Suppressor macrophage (primary cell): ENCODE measurements at places on chromosomes 16 and 17.

DNA sequence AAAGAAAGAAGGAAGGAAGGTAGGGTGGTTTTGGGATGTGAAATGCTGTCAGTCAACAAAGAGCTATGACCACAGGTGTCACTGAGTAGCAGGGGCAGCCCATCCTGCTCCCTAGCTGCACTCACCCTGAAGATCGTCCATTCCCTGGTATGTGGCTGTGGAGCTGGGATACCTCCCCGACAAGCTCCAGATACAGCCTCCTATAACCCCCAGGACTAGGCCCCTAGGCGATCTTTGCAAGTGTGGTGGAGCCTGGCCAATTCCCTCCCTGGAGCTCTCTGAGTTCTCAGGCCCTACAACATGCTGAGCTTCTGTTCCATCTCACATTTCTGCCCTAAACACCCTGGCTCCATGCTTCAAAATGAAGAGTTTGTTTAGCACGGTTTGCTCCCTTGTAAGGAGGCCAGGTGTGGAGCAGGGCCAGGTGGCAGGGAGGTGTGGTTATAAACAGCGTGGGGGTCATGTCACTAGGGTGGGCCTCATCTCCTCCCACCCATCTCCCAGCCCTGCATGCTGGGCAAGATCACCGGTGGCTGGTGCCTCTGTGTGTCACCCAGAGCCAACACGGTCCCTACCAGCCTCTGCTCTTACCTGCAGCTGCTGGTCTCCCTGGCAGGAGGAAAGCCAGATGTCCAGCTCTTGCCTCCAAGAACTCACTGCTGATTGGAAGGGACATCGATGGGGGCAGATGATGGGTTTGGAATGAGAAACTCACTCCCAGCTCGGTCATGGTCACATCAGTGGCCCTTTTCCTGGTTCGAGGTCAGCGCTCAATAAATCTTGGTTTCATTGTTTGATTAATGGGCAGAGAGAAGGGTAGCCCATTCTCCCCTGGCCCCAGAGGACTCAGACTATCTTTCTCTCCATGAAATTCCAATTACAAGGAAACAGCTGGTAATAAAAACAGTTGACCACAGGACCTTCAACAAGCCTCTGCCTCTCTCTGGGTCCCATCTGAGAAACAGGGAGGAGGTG is 511.0 kb upstream of the CDH5 start:
- DNase-seq, result no peak

DNA sequence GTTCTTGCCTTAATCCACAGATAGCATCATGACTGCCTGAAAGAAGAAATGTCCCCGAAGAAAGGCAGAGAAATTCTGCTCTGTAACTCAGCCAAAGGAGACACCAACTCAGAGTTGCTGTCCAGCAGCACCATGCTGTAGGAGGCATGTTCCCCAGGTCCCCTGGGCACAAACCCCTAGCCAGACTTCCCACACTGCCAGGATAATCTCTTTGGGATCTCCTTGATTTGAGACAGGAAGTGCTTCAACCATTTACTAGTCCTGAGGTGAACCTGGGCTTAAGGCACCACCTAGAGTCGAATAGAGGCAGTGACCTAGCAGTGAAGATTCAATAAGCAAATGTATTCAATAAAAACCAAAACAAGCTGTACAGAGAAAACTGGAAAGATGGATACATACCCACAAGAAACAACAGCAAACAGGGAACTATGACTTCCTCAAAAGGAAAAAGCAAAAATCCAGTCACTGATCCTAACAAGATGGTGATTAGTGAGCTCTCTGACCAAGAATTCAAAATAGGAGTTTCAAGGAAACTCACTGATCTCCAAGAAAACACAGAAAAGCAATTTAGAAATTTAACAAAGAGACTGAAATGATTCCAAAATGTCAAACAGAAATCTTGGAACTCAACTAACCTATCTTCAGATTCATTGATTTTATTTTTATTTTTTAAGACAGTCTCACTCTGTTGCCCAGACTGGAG is 5.7 kb downstream of the OR4D2 start:
- no peak for DNase-seq

GRCh38 chr17:30476726-30477082 is 504 bp upstream of the GOSR1 start:
- no peak for DNase-seq

GRCh38 chr17:66272811-66273585 is 29.4 kb upstream of the PRKCA start:
- no peak for DNase-seq

DNA sequence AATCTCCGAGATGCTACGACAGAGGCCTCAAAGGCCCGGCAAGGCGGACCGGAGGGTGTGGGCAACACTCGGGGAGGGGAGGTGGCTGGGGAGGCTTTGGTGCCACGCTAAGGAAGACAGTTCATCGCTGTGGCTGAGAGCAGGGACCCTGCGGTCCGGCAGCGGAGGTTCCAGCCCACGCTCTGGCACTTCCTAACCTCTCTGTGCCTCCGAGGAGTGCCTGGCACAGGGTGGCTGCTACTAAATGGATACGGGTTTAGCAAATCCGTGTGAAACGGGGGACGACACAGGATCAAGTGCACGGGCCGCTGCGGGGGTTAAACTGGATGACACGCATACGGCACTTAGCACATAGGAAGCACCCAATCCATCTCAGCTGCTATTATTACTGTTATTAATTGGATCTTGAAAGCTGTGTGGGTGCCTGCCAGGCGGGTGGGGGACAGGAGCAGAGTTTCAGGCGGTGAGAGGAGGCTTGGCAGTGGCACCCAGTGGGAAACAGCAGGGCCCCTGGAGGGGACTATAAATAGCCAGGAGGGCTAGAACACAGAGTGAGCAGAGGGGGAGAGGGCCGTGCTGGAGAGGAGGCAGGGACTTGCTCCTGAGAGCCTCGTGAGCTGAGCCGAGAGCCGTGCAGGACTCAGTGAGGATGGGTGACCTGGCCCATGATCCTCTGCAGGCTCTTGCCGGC is 45.0 kb downstream of the ABR start:
- DNase-seq, result no peak

- peak; percentile 30 for DNase-seq
These were observed 109.8 kb downstream of the GOSR1 start for GRCh38 chr17:30586818-30587595.

DNA sequence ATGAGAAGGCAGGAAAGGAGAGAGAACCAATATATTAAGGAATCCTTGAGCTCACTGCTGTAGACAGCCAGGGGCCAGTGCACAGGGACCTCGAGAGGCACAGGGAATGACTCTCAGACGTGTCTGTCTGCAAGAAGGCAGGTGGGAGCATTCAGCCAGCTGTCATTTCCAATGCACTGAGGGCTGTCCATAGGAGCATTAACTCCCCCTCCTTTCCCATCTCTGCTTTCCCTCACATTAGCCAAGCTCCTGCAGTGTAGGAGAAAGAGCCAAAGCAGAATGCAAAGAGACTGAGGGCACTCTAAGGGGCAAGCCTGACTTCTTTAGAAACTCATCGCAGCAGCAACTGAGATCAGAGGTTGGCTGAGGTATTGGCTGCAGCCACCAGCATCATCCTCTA is 218.3 kb downstream of the CDH13 start:
- DNase-seq, result no peak

GRCh38 chr16:53805752-53806151 is 101.8 kb downstream of the FTO start:
- DNase-seq, result no peak

- no peak for DNase-seq
These were observed 37.1 kb downstream of the KNOP1 start for GRCh38 chr16:19680881-19681340.
